NCI-H146 (cell line): ENCODE measurements at places on chromosomes 1 and 21.

DNA sequence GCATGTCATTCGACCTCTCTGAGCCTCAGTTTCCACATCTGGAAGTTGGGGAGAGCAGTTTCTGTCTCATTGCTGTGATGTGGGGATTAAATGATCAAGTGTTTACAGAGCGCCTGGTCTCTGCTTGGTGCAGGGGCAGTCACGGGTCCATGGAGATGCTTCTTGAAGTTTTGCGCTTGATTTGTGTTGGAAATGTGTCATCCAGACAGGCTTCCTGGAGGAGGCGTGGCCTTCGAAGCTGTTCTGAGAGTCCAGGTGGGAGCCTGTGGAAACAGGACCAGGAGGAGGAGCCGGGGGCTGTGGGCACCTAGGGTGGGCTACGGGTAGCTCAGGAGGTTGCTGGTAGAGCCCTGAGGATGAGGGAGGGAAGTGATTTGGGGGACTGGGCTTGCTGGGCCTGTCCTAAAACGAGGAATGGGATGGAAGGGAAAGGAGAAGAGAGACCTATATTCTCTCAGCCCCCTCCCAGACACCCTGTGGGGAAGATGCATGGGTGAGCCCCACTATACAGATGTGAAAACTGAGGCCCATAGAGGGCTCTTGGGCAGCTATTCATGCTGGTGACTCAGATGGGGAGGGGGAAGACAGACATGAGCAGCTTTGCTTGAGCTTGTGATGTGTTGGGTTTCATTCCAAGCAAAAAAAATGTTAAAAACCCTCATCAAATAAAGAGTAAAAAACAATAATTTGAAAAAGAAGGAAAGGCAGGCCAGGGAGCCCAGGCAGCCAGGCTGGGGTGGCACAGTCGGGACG is 107.2 kb upstream of the WNT4 start:
- no peak for DNase-seq

DNA sequence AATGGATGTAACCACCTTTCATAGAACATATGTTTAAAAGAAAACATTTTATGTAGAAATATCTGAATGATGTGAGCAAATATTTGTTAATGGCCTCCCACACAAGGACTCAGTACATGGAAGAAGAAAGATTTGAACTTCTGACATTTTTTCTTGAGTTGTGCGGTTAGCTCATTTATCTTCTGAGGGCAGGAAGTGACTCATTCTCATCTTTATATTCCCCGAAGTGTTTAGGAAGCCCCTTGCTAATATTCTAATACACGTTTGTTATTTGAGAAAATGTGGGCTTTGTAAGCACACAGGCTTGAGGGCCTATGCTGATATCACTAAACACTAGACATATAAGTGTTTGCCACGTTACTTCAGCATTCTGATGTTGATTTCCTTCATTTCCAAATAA is 392.5 kb upstream of the PTBP2 start:
- no peak for DNase-seq

- DNase-seq = peak; percentile 58
These were observed 15.2 kb downstream of the BCAN start for GRCh38 chr1:156656806-156657740.

DNA sequence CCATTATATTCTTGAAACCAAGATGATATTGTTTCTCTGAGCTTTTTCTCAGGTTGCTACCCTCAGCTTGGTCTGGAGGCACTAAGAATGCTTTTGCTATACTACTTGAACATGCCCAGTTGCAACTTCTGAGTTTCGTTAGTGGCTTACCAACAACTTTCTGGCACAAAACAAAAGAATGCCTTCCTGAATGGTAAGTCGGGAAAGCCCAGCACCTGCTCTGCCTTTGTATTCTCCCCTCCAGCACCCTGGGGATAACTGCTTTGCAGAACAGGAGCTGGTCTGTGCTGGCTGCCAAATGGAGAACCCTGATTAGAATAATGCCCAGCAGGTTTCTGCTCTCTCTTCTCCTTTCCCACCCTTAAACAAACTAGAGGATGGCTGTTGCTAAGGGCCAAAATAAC is 149.3 kb downstream of the TGFB2 start:
- DNase-seq = peak; percentile 97

DNA sequence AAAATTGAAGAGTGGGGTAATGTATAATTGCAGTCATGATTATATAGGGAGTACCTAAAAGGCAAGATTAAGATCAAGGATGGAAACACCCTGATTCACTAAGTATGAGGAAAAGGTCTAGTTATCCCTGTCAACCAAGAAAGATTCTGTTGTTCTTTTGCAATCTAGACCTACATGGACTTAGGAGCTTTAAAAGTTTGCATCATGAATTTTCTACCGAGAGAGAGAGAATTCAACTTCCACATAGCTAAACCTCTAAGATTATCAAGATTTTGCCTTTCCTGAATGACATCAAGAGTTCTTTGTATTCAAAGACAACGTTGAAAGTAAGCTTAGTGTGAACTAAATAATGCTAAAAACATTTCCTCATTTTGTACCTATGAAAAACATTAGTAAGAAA is 78.8 kb upstream of the RBM34 start:
- no peak for DNase-seq
